ENCODE measurements at places on chromosomes 1 and 21.

- DNase-seq: no peak
Observed at GRCh38 chr1:31445951-31446350, 32.9 kb downstream of the SERINC2 start.

GRCh38 chr1:226274138-226274537 is 34.8 kb downstream of the LIN9 start:
- DNase-seq: no peak

- DNase-seq: no peak
Observed at GRCh38 chr1:112429749-112430148, 33.7 kb downstream of the CTTNBP2NL start.

DNA sequence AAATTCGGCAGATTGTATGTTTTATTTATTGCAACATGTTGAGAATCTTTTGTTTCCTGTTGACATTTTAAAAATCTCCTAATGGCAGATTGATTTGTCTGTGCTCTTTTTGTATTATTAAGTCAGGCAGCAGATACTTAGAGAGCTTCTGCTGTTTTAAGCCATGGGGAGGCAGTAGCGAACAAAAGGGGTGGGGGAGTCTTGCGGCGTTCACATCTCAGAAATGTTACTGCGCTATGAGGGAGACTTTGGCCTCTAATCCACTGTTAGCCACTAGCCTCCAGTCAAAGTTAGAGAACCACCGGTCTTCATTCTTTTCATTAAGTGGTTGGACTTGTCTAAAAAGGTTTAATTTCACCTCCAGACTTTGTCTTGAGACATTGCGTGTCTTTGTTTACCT is 93.6 kb downstream of the DYRK1A start:
- no peak for DNase-seq

GRCh38 chr21:41761211-41761933 is 5.5 kb downstream of the RIPK4 start:
- peak; percentile 9 for DNase-seq

DNA sequence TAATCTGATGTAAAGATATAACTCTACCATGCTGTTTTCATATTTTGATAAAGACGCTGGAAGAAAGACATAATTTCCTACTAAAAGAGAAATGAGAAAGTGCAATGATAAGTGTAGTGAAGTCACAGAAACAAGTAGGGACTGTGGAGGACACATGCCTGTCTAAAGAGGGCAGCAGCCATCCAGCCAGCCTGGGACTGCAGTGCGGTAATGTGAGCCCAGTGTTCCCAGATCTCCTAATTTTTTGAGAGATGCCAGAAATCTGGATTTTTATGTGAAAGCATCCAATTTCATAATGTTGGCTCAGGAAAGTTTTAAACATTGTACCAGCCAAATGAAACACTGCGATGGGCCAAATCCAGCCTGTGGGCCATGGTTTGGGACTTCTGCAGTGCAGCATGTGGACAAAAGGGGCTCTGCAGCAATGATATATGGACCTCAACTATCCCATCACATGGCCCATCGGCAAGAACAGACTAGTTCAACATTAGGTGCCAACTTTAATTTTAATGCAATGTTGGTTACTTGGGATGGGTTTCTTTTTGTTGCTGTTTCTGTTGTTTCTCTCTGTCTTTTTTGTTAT is 329.5 kb downstream of the LTN1 start:
- no peak for DNase-seq

GRCh38 chr1:32494196-32494595 is 29.3 kb downstream of the ZBTB8B start:
- no peak for DNase-seq

DNA sequence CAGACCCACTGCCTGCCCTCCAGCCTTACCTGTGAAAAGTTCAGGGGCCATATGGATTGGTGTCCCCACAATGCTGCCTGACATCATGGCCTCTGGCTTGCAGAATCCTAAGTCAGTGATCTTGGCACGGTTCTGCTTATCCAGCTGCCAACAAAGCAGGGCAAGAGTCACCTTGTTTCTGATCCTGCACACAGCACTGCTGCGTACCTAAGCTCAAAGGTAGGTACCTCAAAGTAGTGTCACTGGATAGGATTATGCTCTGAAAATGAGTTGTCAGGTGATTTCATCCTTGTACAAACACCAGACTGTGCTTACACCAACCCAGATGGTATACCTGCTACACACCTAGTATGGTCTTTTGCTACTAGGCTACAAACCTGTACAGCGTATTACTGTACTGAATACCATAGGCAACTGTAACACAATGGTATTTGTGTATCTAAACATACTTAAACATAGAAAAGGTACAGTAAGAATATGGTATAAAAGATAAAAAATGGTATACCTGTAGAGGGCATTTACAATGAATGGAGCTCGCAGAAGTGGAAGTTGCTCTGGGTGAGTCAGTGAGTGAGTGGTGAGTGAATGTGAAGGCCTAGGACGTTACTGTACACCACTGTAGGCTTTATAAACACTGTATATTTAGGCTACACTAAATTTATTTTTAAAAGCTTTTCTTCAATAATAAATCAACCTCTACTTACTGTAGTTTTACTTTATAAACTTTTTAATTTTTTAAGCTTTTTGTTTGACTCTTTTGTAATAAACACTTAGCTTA is 29.1 kb upstream of the RBBP5 start:
- no peak for DNase-seq

GRCh38 chr1:92085727-92086126 is 5.6 kb downstream of the BTBD8 start:
- no peak for DNase-seq

GRCh38 chr1:17403081-17403480 is 31.1 kb downstream of the PADI6 start:
- no peak for DNase-seq

GRCh38 chr1:180952657-180953013 is 39.9 kb downstream of the KIAA1614 start:
- DNase-seq: no peak

GRCh38 chr1:40363721-40364120 is 9.8 kb upstream of the SMAP2 start:
- no peak for DNase-seq

DNA sequence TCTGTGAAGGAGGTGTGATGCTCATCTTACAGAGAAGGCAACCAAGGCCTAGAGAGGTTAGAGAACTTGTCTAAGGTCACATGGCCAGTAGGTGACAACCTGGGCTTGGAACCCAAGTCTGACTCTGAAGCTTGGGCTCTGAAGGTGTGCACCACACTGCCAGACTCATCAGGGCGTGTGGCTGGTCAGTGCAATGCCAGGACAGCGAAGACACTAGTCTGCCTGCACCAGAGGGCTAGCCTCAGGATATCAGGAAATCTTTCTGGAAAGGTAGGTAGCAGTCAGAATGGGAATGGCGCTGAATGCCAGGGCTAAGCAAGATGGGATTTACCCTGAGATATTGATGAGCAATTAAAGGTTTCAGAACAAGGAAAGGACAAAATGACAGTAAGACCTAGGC is 34.9 kb downstream of the ELK4 start:
- no peak for DNase-seq

DNA sequence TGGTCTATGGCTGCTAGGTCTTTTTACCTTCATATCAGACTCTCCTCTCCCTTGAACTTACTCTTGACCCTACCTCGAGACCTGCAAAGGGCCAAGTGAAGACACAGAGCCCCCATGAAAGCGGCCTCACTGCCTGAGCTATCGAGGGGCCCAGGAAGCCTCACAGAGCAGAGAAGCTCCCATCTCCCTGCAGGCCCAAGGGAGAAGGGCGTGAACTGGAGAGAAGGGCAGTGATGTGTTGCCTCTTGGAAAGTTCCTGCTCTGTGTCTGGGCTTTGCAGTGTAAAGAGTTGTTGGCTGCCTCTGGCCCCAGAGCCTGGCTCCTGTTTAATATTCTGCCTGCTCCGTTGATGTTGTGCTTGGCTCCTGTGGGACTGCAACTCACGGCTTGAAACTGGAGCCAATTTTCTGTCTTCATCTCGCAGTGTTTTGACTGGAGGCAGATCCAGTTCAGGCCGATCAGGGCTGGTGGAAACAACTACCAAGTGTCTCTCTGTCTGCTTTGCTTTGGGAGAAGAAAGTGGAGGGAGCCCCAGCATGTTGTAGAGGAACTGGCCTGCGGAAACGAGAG is 4.3 kb downstream of the SERTAD4 start:
- no peak for DNase-seq

All from CD4-positive, alpha-beta T cell treated with Interleukin-17A for 1 hour (primary cell).